Central memory CD8-positive, alpha-beta T cell (primary cell): ENCODE measurements at places on chromosomes 5 and 9.

DNA sequence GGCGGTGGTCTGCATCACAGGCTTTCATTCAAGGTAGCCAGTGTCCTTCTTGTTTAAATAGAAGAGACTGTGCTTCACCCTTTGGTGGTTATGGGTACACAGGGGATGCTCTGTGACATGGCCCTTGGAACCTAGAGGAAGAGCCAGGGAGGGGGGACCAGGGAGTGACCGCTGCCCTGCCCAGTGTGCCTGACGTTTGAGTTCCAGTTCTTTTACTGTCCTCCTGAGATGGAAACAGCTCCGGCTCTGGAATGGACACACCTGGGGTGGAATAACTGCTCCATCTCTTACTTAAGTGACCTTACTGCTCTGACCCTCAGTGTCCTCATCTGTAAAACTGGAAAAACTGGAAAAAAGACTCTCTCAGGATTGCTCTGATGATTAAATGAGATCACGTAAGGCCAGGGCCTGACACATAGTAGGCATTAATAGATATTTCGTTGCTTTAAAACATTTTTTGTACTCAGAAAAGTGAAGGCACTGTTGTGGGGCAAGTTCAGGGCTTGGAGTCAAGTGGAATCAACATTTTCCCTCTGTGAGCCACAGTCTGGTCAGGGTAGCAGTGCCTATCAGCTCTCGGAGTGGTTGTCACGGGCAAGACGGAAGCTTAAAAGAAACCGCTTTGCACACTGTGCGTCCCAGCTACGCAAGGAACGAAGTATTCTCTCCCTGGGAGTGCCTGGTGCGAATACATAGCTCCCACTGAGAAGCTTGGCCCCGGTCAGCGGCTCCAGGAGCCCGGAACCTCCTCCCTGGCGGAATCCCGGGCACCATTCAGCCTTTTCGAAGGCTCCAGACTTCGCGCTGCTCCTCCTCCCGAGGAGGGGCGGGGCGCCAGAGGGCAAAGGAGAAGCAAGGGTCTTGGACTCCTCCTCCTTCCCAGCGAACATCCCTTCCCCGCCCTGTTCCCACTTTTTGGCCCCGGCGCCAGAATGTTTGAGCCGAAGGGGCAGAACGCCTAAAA, 5.8 kb downstream of the POU4F3 start:
- DNase-seq: no peak
- H3K27me3 ChIP-seq: peaks cover 98% of the 10 kb centered on the region
- peaks cover 14% of the 10 kb centered on the region for H3K4me1 ChIP-seq
- H3K4me3 ChIP-seq: peak overlapping the region; percentile 34
- no peak overlapping the region for H3K27ac ChIP-seq

- no peak overlapping the region for H3K27ac ChIP-seq
- H3K27me3 ChIP-seq: peaks cover 63% of the 10 kb centered on the region
These were observed 98.5 kb downstream of the MAMDC2 start for GRCh38 chr9:70142101-70142500.

DNA sequence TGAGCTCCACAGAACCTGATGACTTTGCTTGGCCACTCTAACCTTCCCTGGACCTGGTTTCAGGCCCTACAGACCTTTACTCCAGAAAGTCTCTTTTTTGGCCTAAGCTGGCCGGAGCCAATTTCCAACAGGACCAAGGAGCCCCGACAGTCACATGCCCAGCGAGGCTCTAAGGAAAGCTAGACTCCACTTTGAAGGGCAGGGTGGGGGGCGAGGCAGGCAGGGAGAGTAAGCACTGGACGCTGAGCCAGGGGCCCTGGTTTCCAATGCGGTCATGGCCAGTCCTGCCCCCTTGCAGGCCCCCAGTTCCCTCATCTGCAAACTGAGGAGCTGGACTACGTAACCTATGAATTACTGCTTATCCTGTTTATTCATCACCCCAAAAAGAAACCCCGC, 65.2 kb downstream of the ADAMTS2 start:
- no peaks in the 10 kb centered on the region for H3K4me1 ChIP-seq
- H3K27ac ChIP-seq: no peak overlapping the region
- no peaks in the 10 kb centered on the region for H3K36me3 ChIP-seq
- no peak for DNase-seq
- no peak overlapping the region for H3K4me3 ChIP-seq

DNA sequence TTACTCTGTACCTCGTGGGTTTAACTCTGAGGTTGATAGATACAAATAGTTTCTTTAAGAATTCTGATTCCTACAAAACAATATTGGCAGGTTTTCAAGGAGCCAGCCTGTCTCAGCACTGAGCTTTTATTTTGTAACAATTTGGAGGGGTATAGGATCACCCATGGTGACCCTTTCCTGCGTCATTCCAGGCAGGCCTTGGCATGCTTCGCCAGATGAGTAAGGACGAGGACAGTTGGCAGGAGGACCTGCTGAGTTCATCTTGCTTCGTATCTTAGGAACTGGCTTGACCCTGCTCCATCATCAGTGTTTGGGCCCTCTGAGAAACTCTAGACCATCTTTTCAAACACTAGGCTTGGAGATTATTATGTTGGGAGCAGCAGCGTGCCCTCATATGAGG, 17.9 kb downstream of the ZNF462 start:
- H3K4me1 ChIP-seq: no peaks in the 10 kb centered on the region
- no peaks in the 10 kb centered on the region for H3K27me3 ChIP-seq
- no peaks in the 10 kb centered on the region for H3K36me3 ChIP-seq
- H3K4me3 ChIP-seq: no peak overlapping the region
- no peak for DNase-seq
